ENCODE measurements at places on chromosomes 16 and 17.
A peak's percentile ranks its signal among the peaks of the same experiment; 100 is the strongest.

DNA sequence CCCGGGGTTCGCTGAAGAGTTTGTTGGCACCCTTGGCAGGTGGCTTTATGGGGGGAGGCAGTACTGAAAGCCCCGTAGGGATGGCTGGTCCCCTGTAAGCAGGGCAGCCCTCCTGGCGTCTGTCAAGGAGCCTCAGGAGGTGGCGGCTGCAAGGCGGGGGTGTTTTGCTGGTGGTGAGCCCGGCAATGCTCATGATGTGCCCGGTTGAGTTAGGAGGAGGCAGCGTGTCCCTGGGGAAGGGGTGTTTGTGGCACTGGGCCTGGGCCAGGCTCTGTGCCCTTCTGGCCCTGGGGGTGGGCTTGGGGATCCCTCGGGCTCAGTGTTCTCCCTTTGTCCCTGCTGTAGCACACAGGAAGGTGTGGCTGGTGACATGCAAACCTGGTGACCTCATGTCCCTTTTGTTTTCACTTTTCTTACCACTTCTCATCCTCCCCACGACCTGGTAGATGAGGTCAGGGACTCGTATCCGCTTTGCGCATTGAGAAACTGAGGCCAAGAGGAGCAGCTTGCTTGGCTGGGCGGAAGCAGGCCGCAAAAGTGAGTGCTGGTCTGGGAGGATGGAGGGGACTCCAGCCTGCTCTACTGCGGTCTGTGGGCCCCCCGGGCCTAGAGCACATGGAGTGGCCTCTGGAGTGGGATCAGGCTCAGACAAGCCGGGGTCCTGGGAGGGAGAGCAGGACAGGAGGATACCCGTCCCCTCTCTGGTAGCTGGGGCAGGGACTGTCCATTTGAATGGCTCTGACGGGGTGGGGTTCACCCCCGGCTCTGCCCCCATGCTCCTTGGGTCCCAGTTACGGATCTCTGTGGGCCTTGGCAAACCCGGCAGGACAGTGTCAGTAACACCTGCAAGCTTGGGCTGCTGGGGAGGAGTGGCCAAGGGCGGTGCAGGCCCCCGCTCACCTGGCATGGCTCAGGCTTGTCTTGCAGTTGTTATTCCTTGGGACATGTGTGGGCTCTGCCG is 2.2 kb downstream of the SNN start:
- DNase-seq = no peak

- no peak for DNase-seq
These were observed 4.3 kb downstream of the TRAF4 start for GRCh38 chr17:28747801-28748750.

- DNase-seq = peak; percentile 99
These were observed 32.9 kb downstream of the TK2 start for GRCh38 chr16:66516808-66517585.

- DNase-seq = no peak
These were observed 8.9 kb downstream of the ZNF594 start for GRCh38 chr17:5182597-5183409.

DNA sequence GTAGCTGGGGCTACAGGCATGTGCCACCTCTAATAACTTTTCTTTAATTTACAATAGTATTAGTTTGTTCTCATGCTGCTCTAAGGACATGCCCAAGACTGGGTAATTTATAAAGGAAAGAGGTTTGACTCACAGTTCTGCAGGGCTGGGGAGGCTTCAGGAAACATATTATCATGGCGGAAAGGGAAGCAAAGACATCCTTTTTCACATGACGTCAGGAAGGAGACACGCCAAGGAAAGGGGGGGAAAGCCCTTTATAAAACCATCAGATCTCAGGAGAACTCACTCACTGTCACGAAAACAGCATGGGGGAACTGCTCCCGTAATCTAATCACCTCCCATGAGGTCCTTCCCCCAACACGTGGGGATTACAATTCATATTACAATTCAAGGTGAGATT is 18.3 kb downstream of the IL4R start:
- no peak for DNase-seq

DNA sequence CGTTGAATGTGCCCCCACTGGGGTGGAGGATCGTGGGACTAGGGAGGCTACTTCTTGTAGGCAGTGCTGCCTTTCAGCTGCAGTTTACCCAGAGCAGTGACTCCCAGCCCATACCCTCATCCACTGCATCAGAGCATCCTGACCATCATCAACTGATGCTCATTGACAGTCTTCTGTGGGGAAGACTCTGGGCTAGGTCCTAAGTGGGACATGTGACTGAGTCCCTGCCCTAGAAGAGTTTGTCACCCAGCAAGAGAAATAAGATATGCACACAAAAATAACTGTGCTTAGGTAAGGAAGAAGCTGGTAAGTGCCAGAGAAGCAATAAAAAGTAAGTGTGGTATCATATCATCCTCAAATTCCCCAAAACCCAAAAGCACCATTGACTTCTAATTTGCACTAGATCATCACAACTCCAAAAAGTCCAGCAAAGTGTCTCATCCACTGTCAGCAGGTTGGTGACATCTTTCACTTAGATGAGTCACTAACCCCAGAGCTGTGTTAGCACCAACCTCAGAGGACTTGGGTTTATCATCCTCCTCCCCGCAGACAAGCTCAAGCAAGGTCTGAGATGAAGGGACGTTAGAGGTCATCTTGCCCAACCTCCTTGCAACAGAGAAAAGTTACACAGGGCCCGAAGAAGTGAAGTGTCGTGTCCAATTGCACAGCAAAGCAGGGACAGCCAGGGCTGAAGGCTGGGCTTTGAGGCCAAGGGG is 99.0 kb downstream of the CCDC182 start:
- DNase-seq = no peak

DNA sequence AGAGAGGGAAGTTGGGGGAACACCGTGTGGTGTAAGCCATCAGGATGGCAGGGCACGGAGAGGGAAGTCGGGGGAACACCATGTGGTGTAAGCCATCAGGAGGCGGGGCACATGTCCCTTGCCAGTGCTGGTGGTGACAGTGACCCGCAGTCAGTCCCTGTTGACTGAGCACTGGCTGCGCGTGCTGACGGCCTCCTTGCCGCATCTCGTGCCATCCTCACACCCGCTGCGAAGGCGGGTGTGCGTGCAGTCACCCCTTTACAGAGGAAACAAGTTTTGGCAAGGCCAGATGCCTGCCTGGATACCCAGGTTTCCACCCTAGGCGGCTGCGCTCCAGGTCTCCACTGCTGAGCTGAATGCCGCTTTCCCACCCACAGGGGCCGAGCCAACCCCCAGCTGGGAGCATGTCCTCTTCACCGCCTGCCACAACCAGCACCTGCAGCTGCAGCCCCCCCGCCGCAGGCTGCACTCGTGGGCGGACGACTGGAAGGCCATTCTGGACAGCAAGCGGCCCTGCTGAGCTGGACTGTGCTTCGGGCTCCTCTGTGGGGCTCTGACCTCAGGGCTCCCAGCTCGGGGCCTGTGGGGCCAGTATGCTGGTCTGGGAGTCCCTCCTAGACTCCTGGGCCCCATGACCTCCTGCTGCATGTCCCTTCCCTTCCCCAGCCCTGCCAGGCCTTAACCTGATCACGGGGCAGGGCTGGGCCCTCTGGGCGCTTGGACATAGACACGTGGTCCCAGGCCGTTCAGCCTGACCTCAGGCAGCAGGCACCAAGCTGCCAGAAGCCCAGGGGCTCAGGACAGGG is 43.5 kb downstream of the NT5M start:
- no peak for DNase-seq

- DNase-seq = no peak
These were observed 17.9 kb upstream of the COL1A1 start for GRCh38 chr17:50219342-50219741.

DNA sequence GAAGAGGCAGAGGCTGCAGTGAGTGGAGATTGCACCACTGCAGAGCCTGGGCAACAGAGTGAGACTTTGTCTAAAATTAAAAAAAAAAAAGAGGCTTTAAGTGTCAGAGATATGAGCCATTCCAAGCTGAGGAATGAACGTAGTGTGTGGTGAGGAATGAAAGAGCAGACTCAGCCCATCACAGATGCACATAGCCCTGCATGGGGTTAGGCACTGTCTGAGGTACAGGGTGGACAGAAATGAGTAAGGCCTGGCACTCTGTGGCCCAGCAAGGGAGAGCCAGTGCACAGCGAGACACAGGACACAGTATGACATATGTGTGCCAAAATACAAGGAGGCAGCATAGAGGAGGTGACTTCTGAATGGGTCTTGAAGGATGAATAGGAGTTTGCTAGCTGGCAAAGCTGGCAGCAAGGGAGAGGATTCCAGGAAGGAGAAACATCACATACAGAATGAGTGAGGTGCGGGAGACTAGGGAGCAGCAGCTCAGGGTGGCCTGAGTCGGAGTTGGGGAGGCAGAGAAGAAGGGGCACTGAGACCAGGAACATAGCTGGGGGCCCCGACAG is 8.7 kb upstream of the ZNF469 start:
- no peak for DNase-seq

DNA sequence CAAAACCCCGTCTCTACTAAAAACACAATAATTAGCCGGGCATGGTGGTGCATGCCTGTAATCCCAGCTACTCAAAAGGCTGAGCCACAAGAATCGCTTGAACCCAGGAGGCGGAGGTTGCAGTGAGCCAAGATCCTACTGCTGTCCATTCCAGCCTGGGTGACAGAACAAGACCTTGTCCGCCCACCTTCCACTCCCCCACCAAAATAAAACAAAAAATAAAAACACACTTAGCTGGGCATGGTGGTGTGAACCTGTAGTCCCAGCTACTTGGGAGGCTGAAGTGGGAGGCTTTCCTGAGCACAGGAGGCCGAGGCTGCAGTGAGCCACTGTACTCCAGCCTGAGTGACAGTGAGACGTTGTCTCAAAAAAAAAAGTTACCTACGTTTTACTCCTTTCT is 3.2 kb downstream of the PPM1E start:
- no peak for DNase-seq

GRCh38 chr17:64534187-64534586 is 27.4 kb downstream of the CEP95 start:
- DNase-seq = no peak

GRCh38 chr17:81926451-81927151 is 934 bp downstream of the MAFG start:
- no peak for DNase-seq

- no peak for DNase-seq
These were observed 104.3 kb upstream of the DNAH9 start for GRCh38 chr17:11493936-11494335.

DNA sequence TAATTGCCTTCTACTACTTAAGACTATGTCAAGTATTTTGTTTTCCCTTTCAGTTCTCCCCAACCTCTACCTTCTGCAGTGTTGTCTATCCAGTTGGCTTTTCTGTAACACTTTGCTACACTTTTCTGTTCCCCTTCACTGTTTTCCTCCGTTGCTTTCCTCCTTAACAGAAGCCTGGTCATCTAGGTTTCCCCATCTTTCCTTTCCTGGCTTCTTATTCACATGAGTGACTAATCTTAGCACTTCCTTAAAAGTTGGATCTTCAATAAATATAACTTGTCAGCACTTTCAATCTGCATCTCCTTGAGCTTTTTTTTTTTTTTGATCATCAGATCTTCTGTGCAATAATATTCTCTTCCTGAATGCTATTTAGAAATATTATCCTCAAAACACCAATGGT is 2.8 kb upstream of the SLFN11 start:
- DNase-seq = no peak

DNA sequence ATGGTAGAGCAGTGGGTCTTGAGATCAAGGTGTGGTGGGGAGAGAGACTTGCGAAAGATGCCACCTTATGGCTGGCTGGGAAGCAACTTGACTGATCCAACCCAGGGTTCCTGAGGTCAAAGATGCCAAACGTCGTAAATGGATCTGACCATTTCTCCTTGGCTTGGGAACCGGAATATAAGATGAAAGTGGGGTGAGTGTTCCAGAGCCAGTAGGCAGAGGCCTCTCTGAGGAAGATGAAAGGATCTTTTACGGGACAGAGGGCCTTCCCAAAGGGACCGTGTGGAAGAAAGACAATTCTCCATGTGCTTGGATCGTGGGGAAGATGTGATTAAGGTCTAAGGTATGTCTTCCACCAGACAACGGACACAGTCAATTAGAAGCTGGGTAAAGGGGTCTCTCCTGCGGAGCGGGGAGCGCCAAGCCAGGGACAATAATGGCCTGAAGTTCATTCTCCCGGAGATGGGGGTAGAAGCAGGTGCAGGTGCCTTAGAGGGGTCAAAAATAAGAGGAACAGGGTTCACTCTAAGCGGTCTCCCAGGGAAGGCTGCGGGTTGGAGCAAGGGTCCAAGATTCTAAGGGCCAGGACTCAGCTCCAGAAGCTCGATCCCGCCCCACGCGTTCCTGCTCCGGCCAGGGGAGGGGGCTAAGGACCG is 800 bp downstream of the FXR2 start:
- DNase-seq = no peak

- DNase-seq = no peak
These were observed 107.3 kb upstream of the MAF start for GRCh38 chr16:79707876-79708275.

DNA sequence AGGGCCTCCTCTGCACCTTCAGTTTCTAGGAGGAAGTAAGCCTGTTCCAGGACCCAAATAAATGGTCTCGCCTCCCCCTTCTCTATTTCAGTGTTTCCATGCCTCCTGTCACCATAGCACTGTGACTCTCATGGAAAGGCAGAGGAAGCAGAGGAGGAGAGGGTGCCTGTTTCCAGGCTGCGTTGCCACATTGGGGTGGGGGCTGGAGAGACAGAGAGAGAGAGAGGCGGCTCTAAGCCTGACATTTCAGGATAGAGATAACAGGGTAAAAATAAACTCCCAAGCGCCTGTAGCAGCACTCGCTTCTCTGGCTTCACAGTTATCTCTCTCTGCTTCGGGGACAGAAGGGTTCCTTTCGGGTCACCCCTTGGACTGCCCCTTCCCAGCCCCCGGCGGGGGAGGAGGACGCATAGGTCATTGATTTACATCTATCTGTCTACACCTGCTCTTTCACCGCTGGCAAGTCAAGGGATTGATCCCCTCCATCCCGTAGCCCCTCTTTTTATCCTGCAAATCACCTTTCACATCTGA is 71.2 kb upstream of the MRTFB start:
- DNase-seq = no peak

GRCh38 chr16:10314811-10315210 is 71.0 kb upstream of the ATF7IP2 start:
- DNase-seq = no peak

- no peak for DNase-seq
These were observed 81.3 kb downstream of the METRNL start for GRCh38 chr17:83160443-83161297.

DNA sequence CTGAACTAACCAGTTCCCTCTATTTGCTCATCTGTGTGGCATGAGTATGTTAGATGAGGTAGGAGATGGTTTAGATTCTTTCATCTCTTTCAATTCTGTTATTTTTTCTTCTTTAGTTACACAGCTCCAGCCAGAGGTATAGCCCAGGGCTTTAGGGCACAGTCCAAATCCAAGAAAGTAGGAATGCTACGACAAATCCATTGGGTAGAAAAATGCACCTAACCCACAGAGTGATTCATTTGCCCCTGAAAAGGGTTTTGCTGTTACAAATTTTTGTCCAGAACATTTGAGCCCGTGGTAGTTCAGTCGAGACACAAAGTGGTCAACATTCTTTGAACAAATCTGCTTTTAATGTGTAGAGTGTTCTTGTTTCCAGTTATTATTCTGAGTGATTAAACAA is 250.7 kb downstream of the HS3ST3A1 start:
- no peak for DNase-seq

- DNase-seq = no peak
These were observed 138.7 kb upstream of the RPH3AL start for GRCh38 chr17:491086-492021.
